Hypothalamus (tissue), 51 donors: ENCODE measurements at places on chromosomes 5 and 9.

DNA sequence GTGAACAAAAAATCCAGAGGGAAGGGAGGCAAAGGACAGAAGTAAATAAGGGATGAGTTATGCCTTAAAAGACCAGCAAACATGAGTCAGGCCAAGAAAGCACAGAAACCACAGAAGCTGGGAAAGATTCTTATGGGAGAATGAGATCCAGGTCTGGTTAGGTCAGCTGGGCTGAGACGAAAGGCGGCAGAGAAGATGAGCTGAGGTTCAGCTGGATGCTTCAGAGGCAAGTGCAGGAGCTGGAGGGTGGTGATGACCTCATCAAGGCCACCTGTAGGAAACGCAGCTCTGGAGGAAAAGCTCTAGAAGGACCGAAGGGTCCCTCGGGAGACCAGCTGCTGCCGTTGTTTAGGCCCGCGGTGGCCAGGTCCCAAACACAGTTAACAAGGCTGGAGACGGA lies 152.0 kb downstream of the MYO10 start:
- no peak for DNase-seq

GRCh38 chr9:108017671-108018070 lies 528.1 kb upstream of the KLF4 start:
- DNase-seq, result no peak

DNA sequence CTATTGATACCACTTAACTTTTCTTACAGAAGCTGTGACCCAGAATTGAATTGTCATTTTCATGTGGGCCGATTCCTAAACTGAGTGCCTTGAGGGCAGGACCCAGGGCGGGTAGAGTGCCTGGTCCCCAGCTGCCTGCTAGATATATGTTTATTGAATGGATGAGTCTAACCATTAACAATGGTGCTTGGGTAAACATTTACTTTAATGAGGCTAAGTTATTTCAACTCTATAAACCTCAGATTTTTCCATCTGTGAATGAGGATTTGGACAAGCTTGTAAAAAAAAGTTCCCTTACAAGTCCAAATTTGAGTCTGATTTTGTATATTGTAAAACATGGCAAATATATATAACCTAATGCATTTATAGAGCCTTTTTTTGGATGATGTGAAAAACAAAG lies 181.8 kb upstream of the ELL2 start:
- no peak for DNase-seq

- no peak for DNase-seq
Observed at GRCh38 chr5:162377895-162378294, 310.3 kb downstream of the GABRG2 start.

DNA sequence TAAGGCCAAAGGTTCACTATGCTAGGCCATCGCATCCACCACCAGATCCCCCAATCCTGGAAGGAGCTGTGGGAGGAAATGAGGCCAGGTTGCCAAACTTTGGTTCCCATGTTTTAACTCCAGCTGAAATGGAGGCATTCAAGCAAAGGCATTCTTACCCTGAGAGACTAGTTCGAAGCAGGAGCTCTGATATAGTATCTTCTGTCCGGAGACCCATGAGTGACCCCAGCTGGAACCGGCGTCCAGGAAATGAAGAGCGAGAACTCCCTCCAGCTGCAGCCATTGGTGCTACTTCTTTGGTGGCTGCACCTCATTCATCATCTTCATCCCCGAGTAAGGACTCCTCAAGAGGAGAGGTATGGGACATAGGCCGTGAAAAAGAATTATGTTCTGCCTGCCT lies 75.6 kb downstream of the GAPVD1 start:
- DNase-seq, result no peak

DNA sequence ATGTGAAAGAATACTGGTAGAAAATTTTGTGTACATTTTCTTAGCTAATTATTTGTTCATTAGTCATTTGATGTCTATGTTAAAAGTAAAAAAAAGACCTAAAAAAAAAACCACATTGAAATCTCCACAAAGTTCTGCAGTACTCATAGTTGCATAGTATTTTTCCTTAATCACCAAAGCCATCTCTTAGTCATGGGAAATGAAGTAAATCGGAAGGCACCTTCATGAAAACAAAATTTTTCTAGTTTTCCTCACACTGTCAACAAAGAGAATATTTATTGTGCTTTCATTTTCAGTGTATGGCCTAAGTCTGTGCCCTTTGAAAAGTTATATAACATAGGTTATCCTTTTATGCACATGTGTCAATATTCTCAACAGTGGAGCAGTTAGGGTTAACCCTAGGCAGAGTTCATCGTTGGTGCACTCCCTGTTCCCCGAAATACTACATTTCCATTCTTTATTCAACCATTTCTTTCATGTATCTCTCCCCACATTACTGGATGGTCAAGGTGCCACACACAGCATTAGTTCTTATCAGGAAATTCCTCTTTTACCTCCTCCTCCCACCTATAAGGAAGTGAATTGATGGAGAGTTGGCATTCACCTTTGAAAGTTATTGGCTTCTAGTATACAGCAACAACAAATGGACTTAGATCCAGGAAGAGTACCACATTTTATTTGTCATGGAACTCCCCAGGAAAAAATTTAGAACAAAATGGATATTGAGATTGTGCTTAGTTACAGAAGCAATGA lies 93.1 kb downstream of the NUDT12 start:
- no peak for DNase-seq

GRCh38 chr9:124290053-124290591 lies 32.4 kb downstream of the NEK6 start:
- DNase-seq, result no peak

DNA sequence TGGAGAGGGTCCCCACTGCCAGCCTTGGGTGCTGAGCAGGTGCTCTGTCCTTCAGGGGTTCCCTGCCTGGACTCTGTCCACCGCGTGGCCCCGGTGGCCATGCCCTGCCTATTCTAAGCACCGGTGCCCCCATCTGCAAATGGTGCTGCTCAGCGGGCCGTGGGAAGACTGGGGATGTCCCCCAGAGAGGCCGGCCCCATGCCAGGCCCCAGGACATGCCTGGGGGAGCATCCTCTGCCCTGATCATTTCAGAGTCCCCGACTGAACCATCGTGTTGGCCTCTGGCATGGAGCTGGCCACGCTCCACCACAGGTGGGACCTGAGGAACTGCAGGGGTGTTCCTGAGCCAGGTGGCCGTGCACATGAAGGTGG lies 64.7 kb downstream of the RXRA start:
- DNase-seq, result no peak

DNA sequence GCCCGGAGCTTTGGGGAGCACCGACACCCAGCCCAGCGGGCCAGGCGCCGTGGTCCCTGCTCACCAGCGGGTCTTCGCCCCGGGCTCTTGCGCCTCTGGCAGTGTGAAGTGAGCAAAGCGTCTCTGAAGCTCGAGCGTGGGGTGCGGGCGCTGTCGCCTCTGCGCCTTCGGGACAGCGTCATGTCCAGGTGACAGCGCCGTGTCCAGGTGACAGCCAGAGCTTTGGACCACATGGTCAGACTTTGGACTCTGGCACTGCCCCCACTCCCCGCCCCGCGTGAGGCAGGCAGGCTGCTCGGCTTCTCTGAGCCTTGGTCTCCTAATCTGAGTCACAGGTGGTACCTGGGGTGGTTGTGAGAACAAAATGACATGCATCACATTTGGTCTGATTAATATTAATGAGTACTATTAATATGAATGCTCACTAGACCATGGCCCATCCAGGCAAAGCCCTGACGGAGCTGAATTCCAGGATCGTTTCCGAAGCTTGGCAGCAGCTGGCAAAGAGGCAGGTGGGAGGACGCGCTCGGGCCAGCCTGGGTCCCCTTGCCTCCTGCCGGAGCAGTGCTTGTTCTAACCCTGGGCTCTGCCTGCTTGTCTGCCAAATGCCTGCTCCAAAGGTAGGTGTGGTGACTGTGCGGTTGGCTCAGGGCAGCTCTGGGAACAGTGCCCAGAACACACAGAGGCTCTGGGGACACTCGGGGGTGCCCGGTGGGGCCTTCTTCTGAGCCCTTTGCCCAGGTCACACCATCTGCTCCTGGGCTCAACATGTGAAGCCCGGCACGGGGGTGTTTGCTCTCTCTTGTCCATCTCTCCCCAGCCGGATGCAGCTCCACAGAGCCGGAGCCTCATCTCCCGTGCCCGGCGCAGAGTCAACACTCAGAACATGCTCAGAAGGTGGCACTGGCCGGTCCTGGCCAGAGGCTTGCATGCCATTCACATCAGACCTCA lies 157.1 kb downstream of the OLFM1 start:
- no peak for DNase-seq

DNA sequence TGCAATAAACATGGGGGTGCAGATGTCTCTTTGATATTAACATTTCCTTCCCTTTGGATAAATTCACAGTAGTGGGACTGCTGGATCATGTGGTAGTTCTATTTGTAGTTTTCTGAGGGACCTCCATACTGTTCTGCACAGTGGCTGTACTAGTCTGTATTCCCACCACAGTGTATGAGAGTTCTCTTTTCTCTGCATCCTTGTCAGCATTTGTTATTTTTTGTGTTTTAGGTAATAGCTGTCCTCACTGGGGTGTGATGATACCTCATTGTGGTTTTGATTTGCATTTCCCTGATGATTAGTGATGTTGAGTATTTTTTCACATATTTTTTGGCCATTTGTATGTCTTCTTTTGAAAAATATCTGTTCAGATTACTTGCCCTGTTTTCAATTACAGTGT lies 562.5 kb downstream of the CSNK1G3 start:
- DNase-seq, result no peak

GRCh38 chr5:891117-891836 lies 1.3 kb downstream of the BRD9 start:
- no peak for DNase-seq

DNA sequence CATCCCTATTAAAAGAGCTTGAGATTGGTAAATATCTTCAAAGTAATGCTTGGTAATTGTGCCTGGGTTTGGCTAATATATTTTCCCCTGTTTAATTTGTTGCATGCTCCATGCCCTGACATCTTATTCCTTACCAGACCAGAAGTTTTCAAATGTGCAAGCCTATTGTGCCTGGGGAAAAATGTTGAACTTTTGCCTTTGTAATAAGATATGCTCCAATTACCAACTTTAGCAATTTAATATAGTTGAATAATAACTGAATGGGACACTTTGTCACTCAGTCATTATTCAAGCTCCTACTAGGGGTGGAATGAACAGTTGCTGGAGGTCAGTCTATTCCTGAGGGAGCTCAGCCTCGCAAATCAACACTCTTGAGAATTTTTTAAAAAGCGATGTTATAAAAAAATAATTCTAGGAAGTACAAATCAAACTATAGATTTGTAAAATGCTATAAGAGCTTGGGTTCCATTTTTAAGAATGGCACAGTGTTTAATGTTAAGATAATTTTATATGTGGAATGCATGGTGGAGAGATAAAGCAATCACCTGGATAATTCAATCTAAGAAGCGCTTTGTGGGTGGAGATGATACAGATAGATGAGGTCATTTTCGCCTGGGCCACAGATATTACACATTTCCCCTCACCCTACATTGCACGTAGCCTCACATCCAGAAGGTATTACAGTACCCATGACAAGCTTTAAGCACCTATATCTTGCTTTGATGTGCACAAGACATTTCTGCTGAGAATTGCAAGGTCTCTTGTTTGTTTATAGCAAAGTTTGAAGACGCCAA lies 231.8 kb downstream of the PIK3R1 start:
- DNase-seq, result no peak

- no peak for DNase-seq
Observed at GRCh38 chr9:93869863-93870262, 85.3 kb downstream of the BARX1 start.

- DNase-seq, result no peak
Observed at GRCh38 chr9:73174330-73174980, 22.8 kb downstream of the ANXA1 start.

DNA sequence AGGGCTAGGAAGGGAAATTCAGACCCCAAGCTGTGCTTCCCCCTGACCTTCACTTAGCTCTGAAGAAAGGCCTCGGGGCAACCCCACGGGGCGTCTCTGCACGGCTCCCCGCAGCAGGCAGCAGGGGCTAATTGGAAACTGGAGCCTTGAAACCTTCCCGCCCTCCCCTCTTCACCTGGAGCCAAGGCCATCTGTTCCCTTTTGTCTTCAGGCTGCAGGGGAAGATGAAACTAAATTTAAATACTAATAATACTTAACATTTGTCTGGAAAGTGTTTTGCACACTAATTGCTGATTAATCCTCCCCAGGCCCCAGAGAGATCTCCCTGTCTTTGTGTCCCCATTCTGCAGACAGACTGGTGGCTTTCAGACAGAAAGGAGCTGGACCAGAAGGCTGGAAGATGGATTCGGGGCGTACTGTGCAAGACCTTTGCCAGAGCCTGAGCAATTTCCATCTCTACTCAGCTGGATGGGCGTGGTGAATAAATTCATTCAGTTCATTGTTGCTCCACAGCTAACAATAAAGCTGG lies 34.1 kb upstream of the CPLX2 start:
- DNase-seq, result no peak

DNA sequence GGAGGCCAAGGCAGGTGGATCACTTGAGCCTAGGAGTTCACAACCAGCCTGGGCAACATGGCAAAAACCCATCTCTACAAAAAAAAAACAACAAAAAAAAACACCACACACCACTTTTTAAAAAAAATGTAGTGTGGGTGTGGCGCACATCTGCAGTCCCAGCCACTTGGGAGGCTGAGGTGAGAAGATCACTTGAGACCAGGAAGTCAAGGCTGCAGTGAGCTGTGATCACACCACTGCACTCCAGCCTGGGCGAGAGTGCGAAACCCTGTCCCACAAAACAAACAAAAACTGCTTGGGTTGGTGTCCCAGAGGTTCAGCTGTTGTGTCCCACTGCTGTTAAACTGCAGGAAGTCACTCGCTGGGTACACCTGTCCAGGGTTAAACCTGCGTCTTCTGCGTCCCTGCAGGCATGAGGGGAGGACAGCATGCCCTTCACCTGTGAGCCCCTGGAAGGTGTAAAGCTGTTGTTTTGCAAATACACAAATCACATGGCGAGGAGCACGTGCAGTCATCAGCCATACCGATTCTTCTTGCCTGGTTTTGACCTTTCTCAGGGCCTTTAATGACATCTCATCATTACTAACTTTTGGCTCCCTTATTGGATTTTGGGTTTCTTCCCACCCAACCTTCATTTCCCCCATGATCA lies 29.3 kb upstream of the CLPTM1L start:
- no peak for DNase-seq

DNA sequence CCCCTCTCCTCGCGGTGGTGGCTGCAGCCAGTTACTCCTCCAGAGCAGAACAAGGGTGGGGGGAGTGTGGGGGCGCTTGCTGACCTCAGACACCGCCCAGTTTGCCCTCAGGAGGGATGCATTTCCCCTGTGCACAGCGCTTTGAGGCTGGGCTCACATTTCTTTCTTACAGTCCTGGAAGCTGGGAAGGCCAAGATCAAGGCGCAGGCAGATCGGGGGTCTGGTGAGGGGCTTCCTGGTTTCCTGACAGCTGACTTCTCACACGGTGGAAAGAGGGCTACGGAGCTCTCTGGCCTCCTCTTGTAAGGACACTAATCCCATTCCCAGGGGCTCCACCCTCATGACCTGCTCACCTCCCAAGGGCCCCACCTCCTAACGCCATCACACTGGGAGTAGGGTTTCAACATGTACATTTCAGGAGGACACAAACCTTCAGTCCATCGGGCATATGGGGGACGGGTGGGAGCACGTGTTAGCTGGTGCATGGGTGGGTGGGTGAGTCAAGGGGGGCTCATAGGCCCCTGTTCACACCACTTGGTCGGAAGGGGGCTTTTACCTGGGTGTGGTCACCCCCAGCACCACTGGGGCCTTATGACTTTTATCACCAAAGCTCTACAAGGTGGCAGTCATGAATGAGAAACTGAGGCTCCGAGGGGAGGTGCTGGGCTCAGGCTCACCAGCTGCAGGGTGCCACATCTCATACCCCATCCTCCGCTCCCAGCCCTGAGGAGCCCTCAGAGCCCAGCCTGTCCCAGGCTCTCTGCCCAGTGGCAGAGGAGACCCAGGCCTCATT lies 7.7 kb upstream of the SCGB3A1 start:
- no peak for DNase-seq

GRCh38 chr5:39671561-39671961 lies 246.8 kb upstream of the DAB2 start:
- no peak for DNase-seq

GRCh38 chr9:96618209-96619123 lies 1.2 kb downstream of the CDC14B start:
- DNase-seq, result peak; percentile 35
